Urothelium cell line (cell line): ENCODE measurements at places on chromosomes 16 and 17.
A peak's percentile ranks its signal among the peaks of the same experiment; 100 is the strongest.

GRCh38 chr17:35235289-35235688 is 7.6 kb upstream of the SLFN5 start:
- DNase-seq: no peak

DNA sequence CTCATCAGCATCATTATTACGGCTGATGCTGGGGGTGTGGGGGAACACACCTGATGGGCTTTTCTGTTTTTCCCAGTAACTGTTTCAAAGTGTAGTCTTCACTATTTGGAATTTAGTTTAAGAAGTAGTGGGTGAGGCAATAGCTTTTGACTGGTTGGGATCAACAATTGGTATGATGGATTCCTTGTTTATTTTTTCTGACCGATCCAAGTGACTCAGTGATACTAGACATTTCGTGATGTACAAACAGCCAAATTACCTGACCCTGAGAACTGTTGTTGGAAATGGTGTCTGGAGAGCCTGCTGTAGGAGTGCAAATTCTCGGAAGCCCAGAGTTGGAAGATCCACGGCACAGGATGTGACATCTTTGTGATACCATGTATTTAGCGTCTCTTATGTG is 204.2 kb downstream of the PRKCA start:
- DNase-seq: no peak

DNA sequence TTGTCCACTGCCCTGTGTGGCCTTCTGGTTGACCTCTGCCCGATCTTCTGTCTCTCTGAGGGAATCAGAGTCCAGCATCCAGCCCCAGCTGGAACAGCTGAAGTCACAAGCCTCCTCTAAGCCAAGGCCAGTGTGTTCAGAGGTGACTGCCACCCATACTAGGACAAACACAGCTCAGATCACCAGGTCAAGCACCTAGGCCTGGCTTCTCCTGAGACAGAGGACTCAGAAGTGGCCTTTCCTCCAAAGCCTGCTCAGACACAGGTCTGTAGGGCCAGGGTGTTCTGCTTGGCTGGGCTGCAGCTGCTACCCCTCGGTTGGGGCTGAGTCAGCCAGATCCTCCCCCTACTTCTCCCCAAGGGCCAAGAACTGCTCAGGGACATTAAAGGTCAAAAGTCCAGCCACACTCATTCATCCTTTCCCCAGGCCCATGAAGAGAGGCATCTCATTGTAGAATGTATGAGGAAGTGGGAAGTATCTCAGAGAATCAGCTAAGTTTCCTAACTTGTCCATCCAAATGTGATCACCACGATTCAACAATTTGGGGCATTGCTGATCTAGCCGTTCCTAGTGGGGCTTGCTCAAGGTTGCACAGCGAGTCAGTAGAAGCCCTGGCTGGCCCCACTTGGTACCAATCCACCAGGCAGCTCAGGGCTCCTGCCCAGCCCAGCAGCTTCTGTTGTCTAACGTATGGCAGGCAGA is 7.6 kb downstream of the SLC46A1 start:
- no peak for DNase-seq

DNA sequence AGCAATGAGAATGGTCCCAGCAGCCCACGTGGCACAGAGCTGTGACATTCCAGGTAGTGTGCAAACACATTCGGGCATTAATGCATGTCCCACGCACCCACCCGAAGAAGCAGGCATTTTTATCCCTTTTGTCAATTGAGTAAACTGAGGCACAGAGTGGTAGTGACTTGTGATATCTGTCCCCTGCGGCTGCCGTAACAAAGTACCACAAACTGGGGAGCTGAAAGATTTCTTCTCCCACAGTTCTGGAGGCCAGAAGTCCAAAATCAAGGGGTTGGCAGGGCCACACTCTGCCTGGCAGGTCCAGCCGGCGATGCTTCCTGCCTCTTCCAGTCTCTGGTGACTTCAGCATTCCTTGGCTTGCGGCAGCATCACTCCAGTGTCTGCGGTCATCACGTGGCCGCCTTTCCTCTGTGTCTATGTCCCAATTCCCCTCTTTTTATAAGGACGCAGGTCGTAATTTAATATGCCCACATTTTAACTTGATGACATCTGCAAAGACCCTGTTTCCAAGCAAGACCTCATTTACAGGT is 221.9 kb upstream of the GSE1 start:
- no peak for DNase-seq

DNA sequence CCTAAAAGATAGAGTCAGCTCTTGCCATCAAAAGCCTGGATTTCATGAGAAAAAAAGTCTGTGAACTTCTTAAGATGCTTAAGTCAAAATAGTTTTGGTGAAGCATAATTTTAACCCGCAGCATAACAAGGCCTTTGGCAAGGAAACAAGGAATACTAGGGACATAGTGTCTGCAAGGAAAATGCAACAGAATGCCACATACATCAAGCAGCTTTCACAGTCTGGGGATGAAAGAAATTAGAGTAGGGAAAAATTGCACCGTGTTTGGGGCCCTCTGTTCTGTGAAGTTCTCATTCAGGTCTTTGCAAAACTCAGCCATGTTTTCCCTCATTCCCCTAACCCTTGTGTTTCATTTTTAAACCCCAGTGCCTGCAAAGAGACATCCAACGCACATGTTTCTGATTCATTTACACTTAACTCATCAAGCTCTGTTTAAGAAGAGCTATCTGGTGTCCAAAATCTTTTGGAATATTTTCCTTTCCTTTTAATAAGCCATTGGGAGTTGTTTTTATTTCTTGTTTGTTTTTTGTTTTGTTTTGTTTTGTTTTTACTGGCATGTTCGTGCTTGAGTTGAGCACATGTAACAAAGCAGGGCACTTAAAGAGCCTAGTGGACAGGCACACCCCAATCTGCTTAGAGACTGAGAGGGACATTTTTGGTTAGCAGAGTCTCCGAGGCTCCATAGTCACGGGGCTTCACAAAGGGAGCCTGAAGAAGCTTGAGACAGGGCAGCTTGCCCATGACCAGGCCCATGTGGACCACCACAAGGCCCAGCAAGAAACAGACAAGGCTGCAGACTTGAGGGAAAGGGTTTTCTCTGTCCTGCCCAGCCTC is 116.5 kb downstream of the ANKFN1 start:
- DNase-seq: no peak

- peak; percentile 53 for DNase-seq
Observed at GRCh38 chr17:9401434-9401833, 174.2 kb downstream of the STX8 start.

GRCh38 chr16:30011714-30012504 is 1.1 kb upstream of the DOC2A start:
- no peak for DNase-seq

DNA sequence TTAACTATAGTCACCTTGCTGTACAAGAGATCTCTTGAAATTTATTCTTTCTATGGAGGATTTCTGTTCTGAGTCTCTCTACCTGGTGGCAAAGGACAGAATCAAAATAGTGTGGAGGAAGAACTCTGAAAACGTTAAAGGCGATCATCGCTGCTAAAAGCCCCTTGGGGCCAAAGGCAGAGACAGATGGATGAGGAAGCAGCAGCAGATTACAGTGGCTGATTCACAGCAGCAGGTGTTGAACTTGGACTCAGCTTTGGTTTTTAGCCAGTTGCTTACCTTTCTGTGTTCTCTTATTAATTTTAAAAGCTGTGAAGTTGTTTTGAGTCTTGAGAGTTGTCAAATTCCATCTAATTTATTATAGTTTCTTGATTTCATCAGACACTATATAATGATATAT is 956.1 kb upstream of the GOT2 start:
- DNase-seq: no peak

DNA sequence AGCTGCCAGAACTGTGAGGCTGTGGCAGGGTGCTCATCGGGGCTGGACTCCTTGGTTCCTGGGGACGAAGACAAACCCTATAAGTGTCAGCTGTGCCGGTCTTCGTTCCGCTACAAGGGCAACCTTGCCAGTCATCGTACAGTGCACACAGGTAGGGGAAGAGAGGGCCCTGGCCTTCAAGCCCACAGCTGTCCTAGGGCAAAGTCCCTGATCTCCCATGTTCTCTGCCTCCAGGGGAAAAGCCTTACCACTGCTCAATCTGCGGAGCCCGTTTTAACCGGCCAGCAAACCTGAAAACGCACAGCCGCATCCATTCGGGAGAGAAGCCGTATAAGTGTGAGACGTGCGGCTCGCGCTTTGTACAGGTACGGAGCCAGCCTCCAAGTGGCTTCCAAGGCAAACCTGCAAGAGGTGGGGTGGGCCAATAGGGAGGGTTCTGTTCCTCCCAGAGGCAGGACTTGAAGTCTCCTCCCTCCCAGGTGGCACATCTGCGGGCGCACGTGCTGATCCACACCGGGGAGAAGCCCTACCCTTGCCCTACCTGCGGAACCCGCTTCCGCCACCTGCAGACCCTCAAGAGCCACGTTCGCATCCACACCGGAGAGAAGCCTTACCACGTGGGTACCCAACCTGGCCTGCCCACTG is 3.7 kb downstream of the BCL6B start:
- DNase-seq: no peak

GRCh38 chr16:28187595-28188004 is 24.2 kb downstream of the XPO6 start:
- DNase-seq: no peak
